Bladder microvascular endothelial cell (primary cell): ENCODE measurements at places on chromosomes 7 and 10. TPM values are rescaled to one million over a fixed set of nuclear protein-coding genes. Genes with fewer than 3 reads are reported as not detected.

Gene ALKBH4
- 8.1 and 8.5 TPM in 2 replicates for total RNA-seq

Gene BCAP29
- 47.8 and 115 TPM in 2 replicates for total RNA-seq

Gene PILRA
- total RNA-seq = 0.06 and 0.16 TPM in 2 replicates

Gene HOXA4
- total RNA-seq = 0.16 and 0.57 TPM in 2 replicates

Gene DKK1
- total RNA-seq = 10.2 and 21.4 TPM in 2 replicates

Gene IFIT1B
- total RNA-seq = not detected in 2 replicates

Gene HOXA11
- 0.31 and 0.49 TPM in 2 replicates for total RNA-seq

Gene GIMAP2
- total RNA-seq = 43.5 and 77.4 TPM in 2 replicates

Gene MAT1A
- not detected in 2 replicates for total RNA-seq

Gene TUBB8
- not detected in 2 replicates for total RNA-seq

Gene NMT2
- 52.5 and 75.3 TPM in 2 replicates for total RNA-seq

Gene NACAD
- 0.32 and 2.0 TPM in 2 replicates for total RNA-seq

Gene ZNF655
- 8.9 and 9.5 TPM in 2 replicates for total RNA-seq

Gene PAOX
- total RNA-seq = 6.0 and 6.9 TPM in 2 replicates

Gene MYPN
- total RNA-seq = under 0.01 and 0.16 TPM in 2 replicates

Gene FXYD4
- not detected in 2 replicates for total RNA-seq

Gene PDE1C
- 0.49 and 4.7 TPM in 2 replicates for total RNA-seq

Gene CDHR1
- under 0.01 and 0.13 TPM in 2 replicates for total RNA-seq

Gene ANKRD1
- 240 and 1,685 TPM in 2 replicates for total RNA-seq

Gene MBL2
- not detected in 2 replicates for total RNA-seq

Gene AQP1
- 2.1 and 12.5 TPM in 2 replicates for total RNA-seq

Gene MICALL2
- total RNA-seq = 12.6 and 26.8 TPM in 2 replicates

Gene EPO
- total RNA-seq = not detected in 2 replicates

Gene FAM13C
- 3.1 and 10.2 TPM in 2 replicates for total RNA-seq

Gene ERVW-1
- not detected in 2 replicates for total RNA-seq

Gene AGAP3
- total RNA-seq = 51.2 and 63.9 TPM in 2 replicates

Gene STEAP4
- total RNA-seq = 0.06 TPM in 1 of 2 replicates, not detected in the other

Gene UBTD1
- total RNA-seq = 38.5 and 41.0 TPM in 2 replicates

Gene CACNA2D1
- total RNA-seq = 12.8 and 24.1 TPM in 2 replicates

Gene ATOH7
- total RNA-seq = not detected in 2 replicates

Gene GPER1
- 0.32 and 1.1 TPM in 2 replicates for total RNA-seq

Gene TMEM229A
- total RNA-seq = not detected in 2 replicates

Gene LIPJ
- total RNA-seq = under 0.01 TPM in 1 of 2 replicates, not detected in the other

Gene LIPN
- total RNA-seq = not detected in 2 replicates

Gene CAMK2G
- total RNA-seq = 25.4 and 30.6 TPM in 2 replicates

Gene AMPH
- total RNA-seq = 0.50 TPM in 1 of 2 replicates, not detected in the other

Gene OPN4
- not detected in 2 replicates for total RNA-seq
